ENCODE measurements at places on chromosomes 16 and 17.

- DNase-seq, result no peak
These were observed 23.3 kb downstream of the GPR179 start for GRCh38 chr17:38320482-38320881.

DNA sequence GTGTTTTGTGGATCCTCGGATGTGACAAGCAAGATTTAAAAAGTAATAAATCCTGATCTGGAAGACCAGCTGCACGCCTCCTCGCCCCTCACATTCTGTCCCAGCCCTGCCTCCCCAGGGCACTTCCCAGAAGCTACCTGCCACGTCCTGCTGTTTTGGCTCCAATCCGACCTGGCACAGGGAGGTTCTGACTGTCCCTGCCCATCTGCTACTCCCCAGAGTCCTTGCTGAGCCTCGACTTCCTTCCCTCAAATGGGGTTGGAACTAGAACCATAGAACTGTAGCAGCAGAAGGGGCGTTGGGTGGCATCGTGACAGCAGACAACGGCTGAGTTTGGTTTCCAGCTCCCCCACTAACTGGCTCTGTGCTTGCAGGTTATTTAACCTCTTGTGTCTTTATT is 71.7 kb downstream of the RPH3AL start:
- no peak for DNase-seq

- no peak for DNase-seq
These were observed 22.9 kb downstream of the PRCD start for GRCh38 chr17:76562734-76563148.

DNA sequence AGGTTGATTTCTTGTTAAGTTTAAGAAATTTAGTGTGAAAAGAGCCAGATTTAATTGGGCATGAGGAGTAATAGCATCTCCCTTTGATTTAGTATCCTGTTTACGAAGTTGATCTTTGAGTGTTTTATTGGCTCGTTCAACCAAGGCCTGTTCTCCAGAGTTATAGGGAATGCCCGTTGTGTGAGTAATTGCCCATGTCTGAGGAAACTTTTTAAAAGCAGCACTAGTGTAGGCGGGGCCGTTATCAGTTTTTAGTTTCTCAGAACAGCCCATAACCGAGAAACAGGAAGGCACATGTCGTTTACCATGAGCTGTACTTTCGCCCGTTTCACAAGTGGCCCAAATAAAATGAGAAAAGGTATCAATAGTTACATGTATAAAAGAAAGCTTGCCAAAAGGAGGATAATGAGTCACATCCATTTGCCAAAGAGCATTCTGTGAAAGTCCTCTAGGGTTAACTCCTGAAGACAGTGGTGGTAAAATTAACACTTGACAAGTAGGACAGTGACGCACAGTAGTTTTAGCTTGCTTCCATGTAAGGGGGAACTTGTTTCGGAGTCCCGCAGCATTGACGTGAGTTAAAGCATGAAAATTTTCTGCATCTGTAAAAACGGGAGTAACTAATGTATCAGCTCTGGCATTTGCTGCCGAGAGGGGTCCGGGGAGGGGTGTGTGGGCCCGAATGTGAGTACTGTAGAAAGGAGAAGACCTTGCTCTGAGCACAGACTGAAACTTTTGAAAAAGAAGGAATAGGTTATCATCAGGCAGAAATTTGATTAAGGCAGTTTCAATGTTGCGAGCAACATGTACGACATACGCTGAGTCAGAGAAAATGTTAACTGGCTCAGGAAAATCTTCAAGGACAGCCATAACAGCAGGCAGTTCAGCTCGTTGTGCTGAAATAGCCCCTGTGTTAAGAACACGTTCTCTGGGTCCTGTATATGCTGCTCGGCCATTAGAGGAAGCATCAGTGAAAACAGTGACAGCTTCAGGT is 18.5 kb upstream of the KCTD5 start:
- DNase-seq, result no peak

GRCh38 chr17:55154101-55154500 is 110.7 kb upstream of the HLF start:
- no peak for DNase-seq

DNA sequence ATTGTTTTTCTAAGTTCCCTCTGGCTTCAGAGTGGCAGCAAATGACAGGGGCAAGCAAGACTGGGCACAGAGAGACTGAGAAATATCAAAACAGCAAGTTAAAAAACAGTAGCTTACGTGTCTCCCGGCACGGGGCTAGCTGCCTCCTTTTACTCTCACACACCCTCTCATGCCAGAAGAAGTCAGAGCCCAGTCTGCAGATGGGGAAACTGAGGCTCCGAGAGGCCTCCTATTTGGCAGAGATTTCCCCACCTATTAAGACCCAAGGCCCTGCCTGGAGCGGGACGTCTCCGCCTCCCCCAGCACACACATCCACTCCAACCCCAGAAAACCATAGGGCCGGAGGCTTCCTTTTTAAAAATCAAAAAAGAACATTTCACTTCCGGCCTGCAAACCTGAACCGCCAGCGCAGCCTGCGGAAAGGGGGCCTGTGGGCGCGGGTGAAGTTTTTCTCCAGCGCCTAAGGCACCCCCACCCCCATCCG is 832 bp downstream of the CARHSP1 start:
- peak; percentile 62 for DNase-seq

GRCh38 chr17:48612854-48613691 is 2.0 kb downstream of the HOXB8 start:
- DNase-seq, result no peak
